ENCODE measurements at places on chromosomes 5 and 9.

GRCh38 chr9:122367065-122367464 is 3.8 kb upstream of the PTGS1 start:
- no peak for DNase-seq

- no peak for DNase-seq
These were observed 771.1 kb downstream of the NR2F1-AS1 start for GRCh38 chr5:92809855-92810465.

DNA sequence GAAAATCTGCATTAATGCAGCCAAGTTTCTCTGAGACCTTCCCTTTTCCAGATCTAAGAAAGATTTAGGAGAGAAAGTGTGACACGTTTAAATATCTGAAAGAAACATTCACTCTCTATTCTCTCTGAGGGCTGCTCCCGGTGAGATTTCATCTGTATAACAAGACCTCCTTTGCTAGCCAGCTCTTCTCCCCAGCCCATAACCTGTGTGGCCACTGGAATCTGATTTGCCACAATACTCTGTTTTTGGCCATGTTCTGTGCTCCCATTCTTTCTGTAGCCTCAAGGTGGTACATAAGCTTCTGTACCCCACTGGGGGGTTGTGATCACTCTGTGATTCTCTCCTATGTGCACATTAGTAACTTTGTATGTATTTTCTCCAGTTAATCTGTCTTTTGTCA is 291.0 kb upstream of the SEMA6A start:
- DNase-seq: no peak

DNA sequence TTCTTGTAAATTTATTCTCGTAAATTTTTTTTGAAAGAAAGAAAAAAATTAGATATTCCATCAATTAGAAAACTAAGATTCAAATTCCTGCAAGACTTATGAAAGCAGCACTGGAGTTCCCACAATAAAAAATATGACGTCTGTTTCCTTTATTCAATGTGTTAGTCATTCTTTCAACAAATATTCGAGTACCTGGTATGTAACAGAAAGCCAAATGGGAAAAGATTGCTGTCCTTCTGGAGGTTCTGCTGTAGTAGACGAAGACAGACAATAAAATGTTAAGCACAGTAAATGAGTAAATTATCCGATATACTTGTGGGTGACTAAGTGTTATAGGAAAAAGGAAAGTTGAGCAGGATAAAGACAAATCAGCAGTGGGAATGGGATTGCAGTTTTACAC is 92.2 kb downstream of the ADAMTSL1 start:
- no peak for DNase-seq

DNA sequence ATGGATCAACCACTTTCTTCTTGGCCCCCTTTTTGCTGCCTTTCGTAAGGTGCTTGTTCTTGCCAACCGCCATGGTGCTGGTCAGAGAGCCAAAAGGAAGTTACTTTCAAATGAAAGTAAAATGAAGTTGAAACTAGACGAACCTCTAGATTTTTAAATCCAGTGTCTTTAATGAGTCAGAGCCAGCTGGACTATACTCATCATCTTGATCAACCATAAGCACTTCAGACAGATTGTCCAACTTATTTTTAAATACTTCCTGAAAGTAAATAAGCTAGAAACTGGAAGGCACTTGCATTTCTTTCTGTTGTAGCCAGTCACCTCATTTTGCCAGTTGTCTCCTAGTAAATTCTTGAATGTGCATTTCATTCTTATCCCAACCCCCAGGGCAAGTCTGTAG is 48.9 kb downstream of the JMY start:
- DNase-seq: no peak

DNA sequence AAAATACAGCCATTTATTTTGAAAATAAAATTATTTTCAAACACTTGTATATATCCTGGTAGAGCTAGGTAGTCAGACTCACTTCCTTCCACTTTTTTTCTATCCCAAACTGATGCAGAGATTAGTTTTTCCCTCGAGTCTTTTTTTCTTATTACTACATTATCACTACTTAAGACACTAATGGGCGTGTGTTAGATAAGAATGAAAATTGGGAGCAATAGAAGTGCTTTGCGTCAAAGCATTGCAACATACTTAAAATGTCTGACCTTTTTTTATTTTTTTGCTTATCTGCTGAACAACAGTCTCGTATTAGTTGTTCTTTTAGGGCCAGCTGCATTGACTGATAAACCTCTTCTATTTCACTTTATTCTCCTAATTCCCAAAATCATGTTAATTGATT is 1278.7 kb downstream of the CDH12 start:
- no peak for DNase-seq

DNA sequence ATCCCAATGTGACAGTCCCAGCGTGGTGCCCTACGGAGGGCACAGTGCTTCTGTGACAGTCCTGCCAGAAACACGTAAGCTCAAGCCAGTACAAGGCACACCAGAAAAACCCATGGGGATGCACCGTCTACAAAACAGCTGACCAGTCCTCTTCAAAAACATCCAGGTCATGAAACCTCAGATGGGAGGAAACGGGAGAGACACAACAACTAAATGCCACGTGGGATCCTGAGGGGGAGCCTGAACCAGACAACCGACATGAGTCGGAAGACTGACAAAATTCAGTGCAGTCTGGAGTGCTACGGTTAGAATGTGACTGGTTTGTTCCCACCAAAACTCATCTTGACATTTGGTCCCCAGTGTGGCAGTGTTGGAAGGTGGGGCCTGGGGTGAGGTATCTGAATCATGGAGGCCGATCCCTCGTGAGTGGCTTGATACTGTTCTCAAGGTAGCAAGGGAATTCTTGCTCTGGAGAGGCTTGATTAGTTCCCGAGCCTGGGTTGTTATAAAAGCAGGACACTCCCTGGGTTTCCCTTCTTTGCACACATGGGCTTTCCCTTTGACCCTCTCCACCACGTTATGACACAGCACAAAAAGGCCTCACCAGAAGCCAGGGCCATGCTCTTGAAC is 55.4 kb downstream of the ADAMTS2 start:
- DNase-seq: no peak

GRCh38 chr9:4306066-4306776 is 6.4 kb upstream of the GLIS3 start:
- no peak for DNase-seq

- DNase-seq: peak; percentile 86
These were observed 2.4 kb upstream of the TRIM7 start for GRCh38 chr5:181207214-181207959.

- no peak for DNase-seq
These were observed 33.8 kb downstream of the GPBP1 start for GRCh38 chr5:57207681-57208080.

DNA sequence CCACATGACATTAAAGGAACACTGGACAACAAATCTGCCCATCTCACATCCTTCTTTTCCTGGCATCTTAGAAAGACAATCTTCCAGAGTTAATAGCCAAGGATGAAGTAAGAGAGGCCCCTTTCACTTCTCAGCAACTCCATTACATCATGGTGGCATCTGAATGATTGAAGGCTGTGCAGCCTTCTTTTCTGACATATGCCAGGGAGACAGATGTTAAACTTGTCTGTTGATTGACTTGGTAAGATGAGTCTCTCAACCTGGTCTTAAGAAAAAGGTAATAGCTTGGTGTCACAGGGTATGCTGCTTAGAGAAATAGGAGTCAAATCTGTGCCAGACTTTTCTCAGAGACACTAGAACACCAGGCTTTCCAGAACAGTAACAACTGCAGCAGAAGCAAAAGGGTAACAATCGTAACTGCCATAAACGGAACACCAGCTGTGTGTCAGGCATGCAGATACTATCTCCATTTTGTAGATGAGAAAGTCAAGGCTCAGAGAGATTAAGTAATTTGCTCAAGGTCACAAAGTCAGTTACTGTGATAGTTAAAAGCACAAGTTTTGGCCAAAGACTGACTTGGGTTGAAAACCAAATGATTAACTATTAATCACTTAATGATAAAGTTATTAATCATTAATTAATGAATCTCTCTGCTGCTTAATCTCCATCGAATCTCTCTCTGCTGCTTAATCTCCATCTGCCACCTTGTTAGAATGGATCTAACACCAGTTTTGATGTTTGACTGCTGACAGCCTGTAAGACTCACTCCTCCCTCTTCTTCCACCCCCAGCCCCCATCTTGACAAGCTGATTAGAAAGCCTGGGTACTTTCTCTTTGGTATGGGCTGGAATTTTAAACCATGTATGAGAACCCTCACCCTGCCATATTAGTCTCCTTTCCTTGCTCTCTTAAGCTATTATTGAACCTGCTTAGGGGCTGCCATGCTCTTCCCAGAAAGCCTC is 353.5 kb downstream of the ENC1 start:
- no peak for DNase-seq

GRCh38 chr9:134027561-134027960 is 2.3 kb downstream of the BRD3OS start:
- DNase-seq: no peak

- no peak for DNase-seq
These were observed 215.6 kb downstream of the TLE1 start for GRCh38 chr9:81473708-81474107.

- no peak for DNase-seq
These were observed 160.8 kb upstream of the IER5L start for GRCh38 chr9:129338724-129339430.

DNA sequence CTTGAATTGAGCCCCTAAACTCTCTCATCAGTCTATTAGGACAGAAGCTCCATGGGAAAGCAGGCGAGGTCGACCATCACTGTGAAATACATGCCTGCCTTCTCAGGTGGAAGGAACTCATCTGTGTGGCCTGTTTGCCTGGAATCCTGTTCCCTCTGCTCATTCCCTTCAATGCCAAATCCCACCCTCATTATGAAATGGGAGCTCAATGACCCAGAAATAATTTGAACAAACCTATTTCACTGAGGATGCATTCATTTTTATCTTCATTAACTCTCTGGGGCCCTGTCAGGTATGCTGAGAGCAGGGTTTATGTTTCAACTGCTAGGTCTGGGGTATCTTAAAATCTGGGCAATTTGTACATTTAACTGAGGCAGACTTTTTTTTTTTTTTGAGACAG is 142.2 kb downstream of the MED27 start:
- DNase-seq: no peak

- no peak for DNase-seq
These were observed 58.3 kb downstream of the NIPBL start for GRCh38 chr5:36934740-36935356.

DNA sequence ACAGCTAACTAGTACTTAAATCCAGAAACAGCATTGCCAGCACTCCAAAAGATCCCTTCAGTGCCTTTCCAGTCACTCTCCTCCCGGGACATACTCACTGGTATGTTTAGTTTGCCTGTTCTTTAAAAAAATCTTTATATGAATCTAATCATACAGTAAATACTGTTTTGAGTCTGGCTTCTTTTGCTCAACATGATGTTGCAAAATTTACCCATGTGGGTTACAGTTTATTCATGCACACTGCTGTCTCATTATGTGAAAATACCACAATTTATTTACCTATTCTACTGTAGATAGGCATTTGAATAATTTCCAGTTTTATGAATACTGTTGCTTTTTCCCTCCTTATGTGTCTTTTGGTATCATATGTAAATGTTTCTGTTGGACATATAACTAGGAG is 13.5 kb downstream of the NDFIP1 start:
- no peak for DNase-seq

GRCh38 chr9:14198047-14198840 is 115.7 kb downstream of the NFIB start:
- DNase-seq: no peak

DNA sequence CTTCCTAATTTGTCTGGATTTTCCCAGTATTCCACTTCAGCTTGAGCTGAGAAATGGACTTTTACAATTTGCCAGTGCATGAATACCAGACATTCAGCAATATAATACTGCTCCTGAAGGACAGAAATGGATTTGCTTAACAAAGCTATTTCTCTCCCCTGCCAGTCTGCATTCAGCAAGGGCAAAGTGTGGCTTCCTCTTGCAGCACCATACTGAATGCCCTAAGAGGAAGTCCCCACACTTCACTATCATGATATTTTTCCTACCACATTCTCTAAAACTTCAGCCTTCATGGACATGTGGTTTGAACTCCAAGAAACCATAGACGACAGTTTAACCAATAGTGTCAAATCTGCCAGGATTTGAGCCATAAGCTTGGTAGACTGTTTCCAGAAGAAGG is 19.8 kb upstream of the TLE4 start:
- DNase-seq: no peak

DNA sequence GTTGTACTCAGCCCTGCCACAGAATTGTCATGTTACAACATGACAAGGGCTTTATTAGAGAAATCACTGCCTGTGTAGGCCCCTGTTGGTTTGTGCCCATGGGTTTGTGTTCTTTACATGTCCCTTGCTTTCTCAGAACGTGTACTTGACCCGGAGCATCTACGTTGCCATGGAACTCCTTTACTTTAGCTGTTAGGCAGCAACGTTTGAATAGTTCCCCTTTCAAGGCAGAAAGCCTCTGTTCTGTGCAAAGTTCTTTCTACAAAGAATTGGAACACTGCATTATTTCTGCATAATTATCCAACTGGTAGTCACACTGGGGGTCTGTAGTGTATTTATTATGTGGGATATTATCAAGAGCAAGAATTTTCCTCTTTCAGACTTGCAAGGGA is 51.1 kb downstream of the FBXL7 start:
- DNase-seq: no peak

- DNase-seq: no peak
These were observed 6.9 kb upstream of the CTSL start for GRCh38 chr9:87718852-87719612.

GRCh38 chr9:97900738-97901565 is 21.3 kb downstream of the TRMO start:
- no peak for DNase-seq

DNA sequence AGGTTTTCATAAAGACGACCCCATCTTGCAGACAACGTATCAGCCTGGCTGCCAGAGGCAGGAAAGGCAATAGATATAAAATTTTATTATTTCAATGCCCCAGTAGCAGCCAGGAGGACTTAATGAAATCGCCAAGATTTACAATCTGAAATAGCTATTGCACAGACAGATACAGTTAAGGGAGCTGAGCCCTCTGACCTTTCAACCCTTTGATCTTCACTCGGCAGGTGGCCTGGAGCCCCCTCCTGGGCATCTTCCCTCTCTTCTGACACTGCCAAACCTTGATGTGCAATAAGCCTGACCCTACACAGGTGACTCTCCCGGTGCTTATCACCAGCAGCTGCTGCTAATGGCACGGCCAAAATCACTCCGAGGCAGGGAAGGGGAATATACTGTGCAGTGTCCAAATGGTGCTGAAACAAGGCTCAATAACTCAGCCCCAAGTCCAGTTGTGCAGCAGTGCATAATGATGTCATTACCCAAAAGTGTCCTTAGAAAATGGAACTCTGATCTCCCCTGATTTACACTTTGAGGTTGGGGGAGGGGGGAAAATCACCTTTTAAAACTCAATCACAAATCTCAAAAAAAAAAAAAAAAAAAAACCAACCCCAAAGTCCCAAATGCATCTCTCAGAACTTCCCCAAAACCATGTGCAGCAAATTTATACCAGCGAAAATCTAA is 242.0 kb downstream of the CRB2 start:
- no peak for DNase-seq

DNA sequence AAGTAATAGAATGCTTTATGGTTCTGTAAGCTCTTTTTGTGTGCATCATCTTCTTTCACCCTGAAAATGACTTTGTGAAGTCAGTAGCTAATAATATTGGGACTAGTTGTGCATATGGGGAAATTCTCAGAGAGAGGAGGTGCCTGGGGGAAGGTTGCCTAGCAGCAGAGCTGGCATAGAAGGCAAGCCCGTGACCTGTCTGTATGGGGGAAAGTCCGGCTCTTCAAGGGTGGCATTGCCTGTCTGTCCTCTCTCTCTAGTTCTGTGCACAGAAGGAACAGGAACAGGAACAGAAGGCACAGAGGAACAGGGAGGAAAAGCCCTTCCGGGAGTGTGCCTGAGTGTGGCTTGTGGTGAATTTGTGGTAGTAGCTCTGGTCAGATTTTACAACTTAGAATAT is 33.1 kb downstream of the SH3GL2 start:
- no peak for DNase-seq

- no peak for DNase-seq
These were observed 317.6 kb downstream of the IRX1 start for GRCh38 chr5:3913279-3913678.

All from stimulated activated CD4-positive, alpha-beta T cell treated with anti-CD3 and anti-CD28 coated beads, Interleukin-1b, Interleukin-23, amount 100 ng/mL, for 1 hour (primary cell).